ENCODE measurements at places on chromosomes 12 and 14. TPM values are rescaled to one million over a fixed set of nuclear protein-coding genes. Genes with fewer than 3 reads are reported as not detected.

GRCh38 chr14:67963960-67964812 is 144.6 kb downstream of the RAD51B start:
- peak; percentile 53 for DNase-seq

DNA sequence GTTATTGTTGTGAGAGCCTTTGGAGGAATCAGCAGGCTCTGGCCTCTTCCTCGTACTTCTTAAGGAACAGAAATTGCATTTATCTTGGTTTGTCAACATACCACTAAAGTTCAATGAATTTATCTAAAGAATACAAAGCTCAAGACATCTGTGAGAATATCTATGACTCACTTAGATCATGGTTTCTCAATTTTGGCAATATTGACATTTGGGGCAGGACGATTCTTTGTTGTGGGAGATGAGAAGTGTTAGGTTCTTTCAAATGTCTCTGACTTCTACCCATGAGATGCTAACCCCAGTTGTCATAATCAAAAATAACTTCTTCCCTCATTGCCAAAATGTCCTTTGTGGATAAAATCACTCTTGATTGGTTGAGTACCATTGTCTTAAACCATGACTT is 1190.3 kb downstream of the GALC start:
- DNase-seq, result no peak

- peak; percentile 57 for DNase-seq
Measured at GRCh38 chr12:101697930-101698799, 725 bp downstream of the CHPT1 start.

- DNase-seq, result no peak
Measured at GRCh38 chr14:38838049-38838978, 264.7 kb downstream of the SEC23A start.

DNA sequence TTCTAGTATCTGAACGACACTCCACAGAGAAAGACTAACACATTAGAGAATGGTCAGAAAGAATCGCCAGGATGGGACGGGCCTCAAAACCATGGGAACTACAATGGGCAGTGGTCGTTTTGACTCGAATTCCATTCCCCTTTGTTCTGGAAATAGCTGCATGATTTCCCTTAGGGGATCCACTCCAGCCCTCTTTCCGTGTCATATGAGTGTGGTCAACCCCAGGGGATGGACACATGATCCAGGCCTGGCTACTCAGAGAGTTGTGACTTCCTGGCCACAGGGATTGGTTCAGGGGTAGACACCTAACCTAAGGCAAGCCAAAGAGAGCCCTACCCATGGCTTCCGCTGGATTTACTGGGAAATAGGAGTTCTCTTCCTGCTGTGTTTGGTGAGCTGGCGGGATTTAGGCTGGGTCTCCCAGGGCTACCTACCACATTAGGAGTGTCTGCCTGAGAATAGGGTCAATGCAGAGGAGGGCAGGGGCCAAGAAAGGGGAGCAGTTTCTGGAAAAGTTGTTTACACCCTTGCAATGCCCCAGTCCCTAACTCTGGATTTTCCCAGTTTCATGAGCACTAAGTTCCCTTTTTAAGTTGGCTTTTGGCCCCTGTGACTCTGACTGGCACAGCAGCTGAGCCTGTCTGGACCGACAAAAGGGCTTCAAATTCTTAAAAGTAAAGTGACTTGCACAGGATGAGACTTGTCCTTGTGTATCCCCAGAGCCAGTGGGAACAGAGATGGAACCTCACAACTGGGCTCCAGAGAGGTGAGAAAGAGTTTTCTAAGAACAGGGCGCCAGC is 28.1 kb upstream of the GPATCH2L start:
- no peak for DNase-seq

Gene CCDC177
- not detected for total RNA-seq

Gene KRT75
- total RNA-seq, result not detected

Gene SLC41A2
- 10.9 TPM for total RNA-seq

DNA sequence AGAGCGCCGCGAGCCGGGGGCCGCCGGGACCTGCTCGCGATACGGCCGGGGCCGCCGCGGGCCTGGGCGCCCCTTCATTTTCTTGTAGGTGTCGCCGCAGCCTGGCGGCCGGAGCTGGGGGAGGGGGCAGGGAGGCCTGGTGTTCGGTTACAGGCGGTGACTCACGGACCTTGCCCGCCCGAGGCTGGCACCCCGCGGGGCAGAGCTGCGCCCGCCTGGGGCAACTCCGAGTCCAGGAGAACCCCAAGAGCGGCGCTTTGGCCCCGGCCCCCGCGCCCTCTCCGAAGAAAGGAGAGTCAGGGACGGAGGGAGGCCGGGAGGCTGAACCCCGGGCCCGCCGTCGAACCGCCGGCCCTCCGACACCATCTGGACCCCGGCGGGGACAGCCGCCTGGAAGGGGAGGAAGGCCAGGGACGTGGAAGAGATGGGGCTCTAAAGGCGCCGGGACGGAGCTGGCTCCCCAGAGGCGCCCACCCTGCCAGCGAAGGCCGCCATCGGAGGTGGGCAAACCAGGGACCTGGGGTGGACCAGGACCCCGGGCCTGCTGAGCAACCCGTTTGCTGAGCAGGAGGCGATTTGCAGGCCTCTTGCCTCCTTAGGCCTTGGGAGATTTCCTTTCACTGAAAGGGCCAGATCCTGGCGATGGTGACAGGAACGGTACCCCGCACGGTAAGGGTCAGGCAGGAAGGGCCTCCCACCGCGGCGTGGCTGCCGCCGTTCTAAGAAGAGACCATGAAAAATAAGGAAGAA is 843 bp upstream of the NUAK1 start:
- peak; percentile 65 for DNase-seq
